ENCODE measurements at places on chromosomes 1 and 21. TPM values are rescaled to one million over a fixed set of nuclear protein-coding genes. Genes with fewer than 3 reads are reported as not detected.

DNA sequence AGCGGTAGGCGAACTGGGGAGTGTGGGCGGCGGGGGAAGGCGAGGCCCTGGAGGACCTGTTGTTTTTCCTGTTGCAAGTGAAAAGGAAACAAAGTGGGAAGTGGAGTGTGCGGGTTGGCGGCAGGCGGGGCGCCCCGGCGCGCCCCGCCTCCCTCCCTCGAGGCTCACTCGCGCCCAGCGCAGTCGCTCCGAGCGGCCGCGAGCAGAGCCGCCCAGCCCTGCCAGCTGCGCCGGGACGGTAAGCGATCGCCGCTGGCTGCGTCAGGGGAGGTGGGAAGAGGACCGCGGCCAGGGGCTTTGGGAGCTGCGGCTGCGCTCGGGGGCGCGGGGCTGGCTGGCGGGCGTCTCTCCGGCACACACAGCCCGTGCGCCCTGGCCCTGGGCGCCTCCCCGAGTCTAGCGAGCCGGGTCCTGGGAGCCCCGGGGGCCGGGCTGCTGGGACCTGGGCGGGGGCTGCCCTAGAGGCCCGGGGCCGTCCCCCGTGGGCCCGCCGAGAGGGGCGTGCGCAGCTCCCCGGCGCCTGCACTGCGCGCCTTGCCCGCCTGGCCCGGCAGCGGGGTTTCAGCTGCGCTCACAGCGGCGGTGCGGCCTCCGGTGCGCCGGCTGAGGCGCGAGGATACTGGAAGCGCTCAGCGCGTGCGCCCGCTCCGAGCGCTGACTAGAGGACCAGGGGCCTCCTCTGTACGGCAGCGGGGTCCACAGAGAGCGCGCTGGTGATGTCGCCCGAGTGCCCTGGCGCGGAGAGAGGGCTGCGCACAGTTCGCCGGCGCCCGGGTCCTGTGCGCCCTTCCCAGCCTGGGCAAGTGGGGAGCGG lies at the start of gene PIK3CD:
PIK3CD (plus strand) TSS at position 167 of the 814 bp plus-strand sequence. CDS start 58,725 bp downstream, outside the sequence.
- peak; percentile 48 for DNase-seq

DNA sequence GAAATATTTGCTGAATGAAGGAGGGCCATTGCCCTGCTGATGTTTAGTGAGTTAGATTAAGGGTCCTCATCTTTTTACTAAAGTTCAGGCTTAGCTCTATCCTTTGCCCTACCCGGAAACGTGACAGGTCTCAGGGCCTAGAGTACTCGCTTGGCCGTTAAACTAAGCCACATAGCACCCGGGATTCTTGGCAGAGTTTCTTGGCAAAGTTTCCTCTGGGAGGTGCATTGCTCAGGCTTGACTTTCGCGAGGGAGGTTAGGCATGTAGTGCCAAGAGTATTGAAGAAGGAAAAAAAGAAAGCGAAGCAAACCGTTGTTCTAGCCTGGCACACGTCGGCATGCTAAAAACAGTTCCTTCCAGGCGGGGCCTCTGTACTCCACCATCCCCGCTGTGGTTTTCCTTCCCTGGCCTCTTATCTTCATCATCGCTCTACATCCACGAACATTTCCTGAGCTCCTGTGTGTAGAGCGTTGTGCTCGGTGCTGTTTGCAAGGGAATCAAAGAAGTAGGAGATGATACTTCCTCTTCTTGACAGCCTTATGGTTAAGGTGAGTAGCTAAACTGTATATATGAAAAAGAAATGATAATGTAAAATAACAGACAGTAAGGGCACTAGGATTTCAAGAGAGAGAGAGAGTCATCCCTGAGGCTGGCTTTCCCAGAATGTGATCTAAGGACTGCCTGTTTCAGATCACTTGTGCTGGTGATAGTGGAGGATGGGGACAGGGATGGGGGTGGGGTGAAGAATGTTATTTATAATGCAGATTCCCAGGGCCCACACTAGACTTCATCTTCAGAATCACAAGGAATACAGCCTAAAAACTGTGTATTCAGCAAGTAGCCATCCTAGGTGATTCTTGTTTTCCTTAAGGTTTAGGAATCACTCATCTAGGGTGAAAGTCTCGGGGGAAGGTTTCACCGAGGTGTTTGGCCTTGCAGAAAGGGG lies 18.8 kb downstream of the RNF220 start:
- no peak for DNase-seq

DNA sequence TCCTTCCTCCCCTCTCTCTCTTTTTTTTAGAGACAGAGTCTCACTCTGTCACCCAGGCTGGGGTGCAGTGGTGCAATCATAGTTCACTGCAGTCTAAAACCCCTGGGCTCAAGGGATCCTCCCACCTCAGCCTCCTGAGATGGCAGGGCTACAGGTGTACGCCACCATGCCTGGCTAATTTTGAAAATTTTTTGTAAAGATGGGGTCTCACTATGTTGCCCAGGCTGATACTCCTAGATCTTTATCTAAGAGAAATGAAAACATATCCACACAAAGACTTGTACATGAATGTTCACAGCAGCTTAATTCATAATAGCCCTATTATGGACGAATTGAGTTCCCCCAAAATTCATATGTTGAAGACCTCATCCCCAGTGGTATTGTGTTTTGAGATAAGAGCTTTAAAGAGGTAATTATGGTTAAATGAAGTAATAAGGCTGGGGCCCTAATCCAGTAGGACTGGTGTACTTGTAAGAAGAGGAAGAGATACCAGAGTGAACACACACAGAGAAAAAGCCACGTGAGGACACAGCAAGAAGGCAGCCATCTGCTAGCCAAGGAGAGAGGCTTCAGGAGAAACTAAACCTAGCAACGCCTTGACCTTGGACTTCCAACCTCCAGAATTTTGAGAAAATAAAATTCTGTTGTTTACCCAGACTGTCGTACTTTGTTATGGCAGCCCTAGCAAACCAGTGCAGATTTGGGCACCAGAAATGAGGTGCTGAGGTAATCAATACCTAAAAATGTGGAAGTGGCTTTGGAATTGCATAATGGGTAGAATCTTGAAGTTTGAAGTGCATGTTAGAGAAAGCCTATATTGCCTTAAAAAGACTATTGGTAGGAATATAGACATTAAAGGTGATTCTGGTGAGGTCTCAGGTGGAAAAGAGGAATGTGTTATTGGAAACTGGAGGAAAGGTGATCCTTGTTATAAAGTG lies 13.2 kb downstream of the IFNLR1 start:
- no peak for DNase-seq

DNA sequence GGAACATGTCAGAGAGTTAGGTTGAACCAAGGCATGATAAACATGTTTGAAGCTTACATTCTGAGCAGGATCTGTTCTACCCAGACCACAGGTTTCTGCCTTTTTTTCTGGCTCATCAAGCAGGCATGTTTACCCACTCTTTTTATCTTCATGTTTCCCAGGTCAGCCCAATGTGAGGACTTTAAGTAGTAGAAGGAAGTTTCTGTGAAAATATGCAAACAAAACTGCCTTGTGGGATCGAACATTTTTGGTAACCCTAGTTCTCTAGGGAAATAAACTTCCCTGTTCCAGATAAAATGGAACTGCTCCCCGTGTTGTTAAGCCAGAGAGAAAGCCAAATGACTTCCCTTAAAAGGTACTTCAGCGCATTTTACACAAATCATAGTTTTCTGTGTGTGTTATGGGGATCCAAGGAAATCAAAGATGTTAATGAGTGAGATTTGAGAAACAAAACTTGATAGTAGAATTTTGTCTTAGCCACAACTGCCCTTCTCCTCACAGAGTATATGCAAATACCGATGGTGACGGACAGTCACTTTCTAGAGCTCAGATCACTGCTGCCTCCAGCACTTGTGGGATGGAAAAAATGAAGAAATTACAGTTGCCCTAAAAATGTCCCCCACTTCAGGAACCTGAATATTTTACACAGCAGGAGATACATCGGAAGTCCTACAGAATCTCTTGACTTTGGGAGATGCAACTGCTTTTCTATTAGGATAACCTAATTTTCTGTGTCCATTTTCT lies 765 bp upstream of the HIPK1 start:
- peak; percentile 23 for DNase-seq

Gene MAEL
- 3.9 TPM for polyA plus RNA-seq

DNA sequence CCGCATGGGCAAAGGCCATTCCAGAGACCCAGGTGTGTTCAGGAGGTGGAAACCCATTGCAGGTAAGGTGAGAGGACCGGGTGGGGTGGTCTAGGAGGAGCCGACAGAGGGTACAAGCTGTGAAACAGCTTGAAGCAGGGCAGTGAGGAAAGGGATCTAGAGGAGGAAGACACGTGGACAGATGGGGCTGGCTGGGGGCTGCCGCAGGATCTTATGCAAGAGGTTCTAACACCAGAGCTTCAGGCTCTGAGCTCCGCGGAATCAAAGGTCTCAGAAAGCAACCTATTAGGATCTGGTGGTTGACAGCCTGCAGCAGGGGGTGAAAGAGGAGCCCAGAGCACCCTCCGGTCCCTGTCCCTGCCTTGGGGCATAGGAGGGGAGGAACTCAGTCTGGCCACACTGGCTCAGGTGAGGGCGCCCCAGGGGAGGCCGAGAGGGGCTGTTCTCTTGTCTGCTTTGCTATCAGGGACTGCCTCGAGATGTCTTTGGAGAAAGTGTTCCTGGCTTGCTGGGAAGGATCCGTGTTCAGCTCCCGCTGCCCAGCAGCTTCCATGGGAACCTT lies 1.9 kb downstream of the TFF1 start:
- DNase-seq, result no peak

GRCh38 chr1:204207136-204207616 lies 6.6 kb downstream of the GOLT1A start:
- DNase-seq, result peak; percentile 46

- DNase-seq, result no peak
Measured at GRCh38 chr1:47658161-47658920, 220.5 kb downstream of the FOXD2 start.

GRCh38 chr1:166721145-166721544 lies 118.1 kb upstream of the POGK start:
- no peak for DNase-seq

- no peak for DNase-seq
Measured at GRCh38 chr1:21955501-21956281, 18.6 kb upstream of the HSPG2 start.

Gene GJA5
- polyA plus RNA-seq, result 21.8 TPM

GRCh38 chr1:10607228-10607627 lies 132.5 kb downstream of the PEX14 start:
- DNase-seq, result no peak

Gene TSPAN1
- 64.2 TPM for polyA plus RNA-seq

DNA sequence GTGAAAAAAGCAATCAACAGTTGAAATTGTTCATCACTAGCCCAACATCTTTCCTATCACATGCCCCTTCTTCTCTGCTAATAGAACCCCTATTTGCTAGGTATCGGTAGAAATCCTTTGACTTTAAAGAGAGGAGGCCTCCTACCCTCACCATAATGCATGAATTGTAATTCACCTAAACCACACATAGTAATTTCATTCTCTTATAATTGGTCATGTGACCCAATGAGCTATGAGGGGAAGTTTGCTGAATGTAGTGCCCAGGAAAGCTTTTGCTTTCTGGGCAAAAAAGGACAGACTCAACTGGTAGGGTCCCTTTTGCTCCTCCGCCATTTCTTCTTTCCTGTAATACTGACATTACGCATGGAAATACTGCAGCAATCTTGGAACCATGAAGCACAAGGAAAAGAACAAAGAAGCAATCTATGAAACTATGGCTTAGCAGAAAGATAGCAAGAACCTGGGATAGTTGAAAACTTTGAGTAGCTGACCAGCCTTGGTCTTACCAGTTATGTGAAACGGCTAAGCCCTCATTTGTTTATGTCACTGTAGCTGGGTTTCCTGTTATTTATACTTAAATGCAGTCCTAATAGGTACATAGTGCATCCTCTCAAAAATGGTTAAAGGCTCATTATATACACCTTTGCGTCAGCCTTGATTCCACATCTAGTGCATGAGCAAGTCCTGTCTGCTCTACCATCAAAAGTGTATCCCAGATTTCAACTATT lies 10.2 kb upstream of the CHI3L2 start:
- no peak for DNase-seq

GRCh38 chr1:109275706-109276345 lies 7.1 kb downstream of the PSRC1 start:
- DNase-seq, result no peak

Gene EPHB2
- 16.6 TPM for polyA plus RNA-seq

DNA sequence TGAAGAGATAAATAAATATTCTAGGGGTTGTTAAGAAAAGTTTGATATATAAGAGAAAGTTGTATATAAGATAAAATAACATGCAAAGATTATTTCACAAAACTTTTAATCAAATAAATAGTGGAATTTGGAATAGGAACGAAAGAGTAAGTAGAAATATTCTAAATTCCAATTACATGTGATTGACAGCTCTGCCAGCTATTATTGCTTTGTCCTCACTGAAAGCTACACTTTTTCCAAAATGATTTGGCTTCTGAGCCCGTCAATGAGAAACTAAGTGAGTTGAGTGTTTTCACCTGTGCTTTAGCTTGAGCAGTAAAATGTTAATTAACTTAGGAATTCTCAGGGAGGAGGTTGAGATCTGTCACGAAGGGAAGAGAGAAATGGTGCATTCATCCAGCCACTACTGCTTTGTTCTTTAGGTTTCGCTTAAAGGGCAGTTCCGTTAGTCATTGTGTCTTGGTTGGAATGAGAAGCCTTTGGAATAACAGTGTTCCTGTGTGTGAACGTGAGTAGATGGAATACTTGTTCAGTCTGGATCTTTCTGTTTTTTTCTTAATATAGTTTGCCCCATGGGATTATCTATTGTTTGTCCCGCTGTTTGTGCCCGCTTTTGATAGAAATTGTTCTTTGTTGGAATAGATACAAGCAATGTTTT lies 63.3 kb upstream of the CR1L start:
- no peak for DNase-seq

DNA sequence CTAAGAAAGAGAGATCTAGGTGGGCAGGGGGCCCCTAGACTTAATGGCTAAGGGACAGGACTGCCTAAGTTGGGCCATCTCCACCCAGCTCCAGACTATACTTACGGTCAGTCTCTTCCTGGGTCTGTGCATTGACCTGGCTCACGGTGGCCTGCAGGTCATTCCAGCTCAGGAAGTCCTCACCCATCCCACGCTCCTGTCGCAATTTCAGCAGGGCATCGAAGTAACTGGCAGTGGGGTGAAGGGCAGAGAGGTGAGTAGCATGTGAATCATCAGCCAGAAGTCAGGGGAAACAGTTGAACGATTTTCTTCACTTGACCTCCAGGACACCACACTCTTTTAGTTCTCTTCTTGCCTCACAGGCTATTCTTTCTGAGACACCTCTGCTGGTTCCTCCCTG lies 20.5 kb downstream of the IQGAP3 start:
- DNase-seq, result no peak

- DNase-seq, result peak; percentile 49
Measured at GRCh38 chr1:101235696-101236515, 913 bp upstream of the S1PR1 start.

GRCh38 chr1:241495741-241496140 lies 23.8 kb downstream of the FH start:
- no peak for DNase-seq

Gene UTS2
- not detected for polyA plus RNA-seq

DNA sequence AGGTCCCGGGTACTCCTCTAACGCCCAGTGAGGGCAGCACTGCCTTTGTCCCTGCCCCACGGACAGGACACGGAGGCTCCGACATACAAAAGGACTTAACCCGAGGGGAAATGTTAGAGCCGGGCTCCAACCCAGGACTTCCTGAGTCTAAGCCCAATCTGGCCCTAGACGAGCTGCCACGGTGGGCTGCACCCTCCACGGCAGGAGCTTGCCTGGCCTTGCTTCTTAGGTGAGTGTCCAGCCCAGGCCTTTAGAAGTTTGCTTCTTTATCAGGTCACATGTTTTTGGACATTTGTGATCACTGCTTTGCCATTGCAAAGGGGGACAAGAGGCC lies 11.0 kb upstream of the TMEM200B start:
- no peak for DNase-seq
